ENCODE measurements at places on chromosomes 12 and 14.

GRCh38 chr12:42564996-42565395, 24.6 kb downstream of the PRICKLE1 start:
- DNase-seq = no peak

DNA sequence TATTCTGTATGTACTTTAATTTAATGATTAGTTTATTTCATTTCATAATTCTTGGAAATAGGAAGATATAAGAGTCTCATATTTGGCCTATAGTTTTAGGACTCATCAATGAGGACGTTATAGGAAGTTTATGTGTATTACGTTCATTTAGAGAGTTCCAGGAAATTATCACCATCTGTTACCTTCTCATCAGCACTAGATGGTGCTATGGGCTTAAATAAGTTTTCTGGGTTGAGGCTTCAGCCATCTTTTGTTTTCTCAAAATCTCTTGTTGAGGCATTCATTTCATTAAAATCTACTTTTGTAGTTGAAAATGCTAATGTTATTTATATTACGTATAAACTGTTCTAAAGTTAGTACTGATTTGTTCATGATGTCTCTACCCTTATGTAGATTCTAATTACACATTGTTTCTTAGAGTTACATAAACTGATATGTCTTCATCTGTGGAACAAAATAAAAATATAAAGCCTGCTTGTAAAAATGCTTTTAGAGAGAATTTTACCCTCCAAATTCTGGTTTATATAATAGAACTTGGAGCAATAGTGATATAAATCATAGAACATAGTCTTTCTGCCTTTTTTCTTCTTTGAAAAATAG, 89.2 kb downstream of the CFAP54 start:
- no peak for DNase-seq

DNA sequence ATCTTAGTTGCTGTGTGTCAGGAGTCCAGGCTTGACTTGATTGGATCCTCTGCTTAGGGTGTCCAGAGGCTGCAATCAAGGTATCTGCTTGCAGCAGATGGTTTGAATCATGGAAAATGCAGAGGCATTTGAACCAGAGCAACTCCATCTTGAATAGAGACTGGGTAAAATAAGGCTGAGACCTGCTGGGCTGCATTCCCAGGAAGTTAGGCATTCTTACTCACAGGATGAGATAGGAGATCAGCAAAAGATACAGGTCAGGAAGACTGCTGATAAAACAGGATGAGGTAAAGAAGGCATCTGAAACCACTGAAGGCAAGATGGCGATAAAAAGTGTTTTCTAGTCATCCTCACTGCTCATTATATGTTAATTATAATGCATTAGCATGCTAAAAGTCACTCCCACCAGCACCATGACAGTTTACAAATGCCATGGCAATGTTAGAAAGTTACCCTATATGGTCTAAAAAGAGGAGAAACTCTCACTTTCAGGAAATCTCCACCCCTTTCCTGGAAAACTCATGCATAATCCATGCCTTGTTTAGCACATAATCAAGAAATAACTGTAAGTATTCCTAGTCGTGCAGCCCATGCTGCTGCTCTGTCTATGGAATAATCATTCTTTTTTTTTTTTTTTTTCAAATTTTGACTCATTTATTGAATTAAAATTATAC, 218.3 kb upstream of the CPNE8 start:
- no peak for DNase-seq

DNA sequence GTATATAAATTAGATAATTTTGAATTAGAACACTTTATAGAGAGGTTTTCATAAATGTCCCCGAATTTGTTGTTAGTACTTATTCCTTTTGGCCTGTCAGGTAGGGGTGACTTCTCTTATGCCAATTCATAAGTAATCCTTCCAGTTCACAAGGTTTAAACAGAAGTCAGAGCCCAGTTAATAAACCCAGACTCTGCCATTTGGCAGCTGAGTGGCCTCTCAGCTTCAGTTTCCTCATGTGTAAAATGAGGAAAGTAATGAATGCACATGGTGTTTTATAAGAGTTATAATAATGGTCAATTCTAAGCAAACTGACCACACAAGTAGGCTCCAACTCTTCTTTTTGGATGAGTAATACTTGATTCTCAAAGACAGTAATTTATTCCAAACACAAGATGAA, 10.3 kb downstream of the MTERF2 start:
- DNase-seq = no peak

GRCh38 chr14:28635387-28635786, 131.2 kb upstream of the FOXG1 start:
- no peak for DNase-seq

DNA sequence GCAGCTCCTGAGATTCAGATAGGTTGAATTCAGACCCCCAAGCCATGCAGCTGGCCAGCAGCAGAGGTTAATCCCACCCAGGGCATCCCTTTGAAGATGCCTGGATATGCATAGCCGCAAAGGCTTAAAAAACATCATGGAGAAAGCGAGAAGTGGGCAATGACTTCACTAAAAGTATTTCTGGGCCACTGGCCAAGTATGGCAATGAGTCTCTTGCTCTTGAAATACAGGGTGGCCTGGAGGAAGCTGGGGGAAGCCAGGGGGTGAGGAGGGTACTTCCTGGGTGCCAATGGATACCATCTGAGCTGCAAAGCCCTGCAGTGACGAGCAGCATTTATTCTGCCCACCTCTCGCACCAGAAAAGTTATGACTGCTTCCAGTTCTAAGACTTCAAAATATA, 539.3 kb upstream of the TBX3 start:
- DNase-seq = no peak

DNA sequence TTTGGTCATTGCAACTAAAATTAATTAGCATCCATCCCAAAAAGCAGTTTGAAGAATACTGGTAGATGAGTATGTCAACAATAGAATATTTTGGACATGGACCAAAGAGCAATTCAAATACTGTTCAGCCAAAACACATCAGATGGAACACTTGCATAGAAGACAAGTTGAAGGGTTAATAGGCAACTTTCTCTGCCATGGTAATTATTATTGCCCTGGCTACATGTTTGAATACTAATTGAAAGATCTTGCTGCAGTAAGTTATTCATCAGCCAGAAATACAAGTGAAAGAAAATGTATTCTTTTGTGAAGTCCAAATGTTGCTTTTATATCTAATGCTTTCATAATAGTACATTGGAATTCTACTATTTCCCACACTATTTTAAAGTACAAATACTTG, 10.1 kb downstream of the ANO6 start:
- DNase-seq = no peak

GRCh38 chr12:122844366-122844971, 9.2 kb downstream of the HIP1R start:
- DNase-seq = no peak

DNA sequence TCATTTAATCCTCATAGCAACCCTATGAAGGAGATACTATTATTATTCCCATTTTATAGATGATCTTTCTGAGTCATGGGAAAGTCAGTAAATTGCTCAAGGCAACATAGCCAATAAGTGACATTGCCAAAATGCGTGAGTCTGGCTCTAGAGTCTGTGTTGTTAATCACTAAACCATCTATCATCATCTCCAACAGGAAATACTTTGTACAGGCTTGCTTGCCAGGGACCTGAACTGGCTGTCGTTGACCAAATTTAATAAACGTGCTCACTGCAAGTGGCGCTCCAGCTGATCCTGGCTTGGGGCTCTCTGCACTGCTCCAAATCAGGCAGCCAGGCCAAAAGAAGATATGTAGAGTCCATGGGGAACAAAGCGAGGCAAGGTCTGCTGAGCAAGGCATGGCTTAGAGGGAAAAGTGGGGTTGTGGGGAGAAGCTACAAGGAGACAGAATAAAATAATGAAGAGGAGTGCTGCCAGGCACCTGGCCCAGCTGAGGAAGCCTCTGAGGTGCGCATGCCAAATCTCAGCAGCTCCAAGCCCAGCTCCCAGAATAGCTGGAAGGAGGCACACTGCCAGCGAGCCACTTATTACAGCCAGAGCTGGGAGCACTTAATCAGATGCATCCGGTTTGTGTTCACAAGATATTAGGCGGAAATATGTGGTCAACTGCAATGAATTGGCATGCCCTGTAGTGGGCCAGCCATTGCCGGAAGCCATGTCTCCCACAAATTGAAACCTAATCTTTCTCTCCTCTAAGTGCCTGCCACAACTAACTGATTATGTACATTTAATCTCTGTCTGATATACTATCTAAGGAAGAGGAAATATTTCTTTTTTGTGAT, 43.3 kb upstream of the PTPRO start:
- no peak for DNase-seq

GRCh38 chr14:92259613-92260357, 63.2 kb upstream of the SLC24A4 start:
- DNase-seq = no peak

GRCh38 chr12:48717252-48717695, 767 bp upstream of the CCNT1 start:
- no peak for DNase-seq

- DNase-seq = no peak
Observed at GRCh38 chr12:851913-852312, 97.6 kb downstream of the RAD52 start.

DNA sequence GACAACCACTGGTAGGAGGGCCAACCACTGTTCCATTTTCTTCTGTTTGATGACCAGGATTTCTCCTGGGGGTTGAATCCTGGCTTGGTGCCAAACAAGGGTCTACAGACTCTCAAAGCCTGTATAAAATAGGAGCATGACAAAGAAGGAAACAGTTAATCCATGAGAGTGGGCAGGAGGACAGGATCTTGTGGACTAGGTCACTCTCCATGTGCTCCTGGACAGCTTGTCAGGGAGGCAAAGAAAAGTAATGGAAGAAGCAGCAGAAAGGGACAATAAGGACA, 243.7 kb downstream of the AKAP6 start:
- no peak for DNase-seq
